Putamen (tissue), 1 donor: ENCODE measurements at places on chromosomes 2 and 18.

- DNase-seq = no peak
These were observed 10.7 kb upstream of the IL1RL2 start for GRCh38 chr2:102176172-102176571.

DNA sequence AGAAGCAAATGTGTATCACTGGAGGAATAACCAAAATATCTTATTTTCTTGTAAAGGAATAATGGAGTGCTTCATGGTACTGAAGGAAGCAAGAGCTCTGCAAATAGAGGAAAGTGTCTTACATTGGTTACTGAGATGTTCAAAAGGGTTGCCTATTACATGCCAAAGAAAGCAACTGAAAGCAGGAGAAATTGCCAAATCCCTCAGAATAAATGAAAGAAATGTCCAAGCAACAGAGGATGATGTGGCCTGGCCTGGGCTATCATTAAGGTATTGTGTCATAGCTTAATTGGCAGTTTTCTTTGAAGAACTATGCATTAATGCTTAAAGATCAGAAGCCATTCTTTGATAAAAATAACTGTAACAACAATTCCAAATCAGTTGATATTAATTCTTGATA is 173.7 kb downstream of the RAB3GAP1 start:
- no peak for DNase-seq

DNA sequence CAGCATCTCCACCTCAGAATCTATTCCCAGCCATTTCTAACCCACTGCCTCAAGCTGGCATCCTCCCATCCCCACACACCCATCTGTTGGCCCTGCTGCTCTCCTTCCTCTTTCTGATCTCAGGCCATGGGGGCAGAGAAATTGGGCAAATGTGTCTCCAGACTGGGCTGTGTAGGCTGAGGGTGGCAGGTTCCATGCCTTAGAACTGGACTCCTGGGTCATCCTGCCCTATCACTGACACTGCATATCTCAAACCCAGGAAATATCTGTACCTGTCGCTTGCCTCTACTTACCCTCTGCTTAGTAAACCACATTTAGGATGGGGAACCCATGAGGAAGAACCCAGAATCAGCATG is 1.8 kb downstream of the WNT10A start:
- no peak for DNase-seq

DNA sequence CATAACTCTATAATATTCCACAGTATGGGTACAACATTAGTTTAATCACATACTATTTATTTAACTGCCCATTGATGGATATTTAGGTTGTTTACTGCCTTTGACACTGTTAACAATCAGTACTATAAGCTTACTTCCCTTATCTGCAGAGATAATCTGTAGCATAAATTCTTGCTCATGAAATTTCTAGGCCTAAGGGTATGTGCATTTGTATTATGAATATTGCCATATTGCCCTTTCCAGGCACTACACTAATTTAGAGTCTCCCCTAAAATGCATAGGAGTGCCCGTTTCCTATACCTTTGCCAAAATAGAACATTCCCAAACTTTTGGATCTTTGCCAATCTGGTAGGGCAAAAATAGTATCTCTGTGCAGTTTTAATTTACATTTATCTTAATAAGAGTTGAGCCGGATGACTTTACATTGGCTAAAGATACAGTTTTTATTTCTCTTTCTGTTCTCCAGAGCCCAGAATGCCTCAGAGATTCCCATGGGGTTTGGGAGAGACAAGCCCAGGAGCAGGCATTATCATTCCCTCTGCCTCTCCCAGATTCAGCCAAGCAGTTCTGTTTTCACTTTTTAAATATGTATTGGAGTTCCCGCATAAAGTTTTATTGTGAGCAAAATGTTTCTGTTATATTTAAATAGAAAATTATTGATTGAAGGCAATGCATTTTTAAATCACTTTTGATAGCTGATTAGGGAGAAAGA is 102.8 kb downstream of the CAPN13 start:
- no peak for DNase-seq
